Ascending aorta (tissue), 2 donors: ENCODE measurements at places on chromosomes 12 and 14. TPM values are rescaled to one million over a fixed set of nuclear protein-coding genes. Genes with fewer than 3 reads are reported as not detected.

Gene MANSC1
- total RNA-seq, result 72.1 TPM

Gene NELL2
- total RNA-seq, result not detected

Gene ENDOU
- not detected for total RNA-seq

Gene CLEC4D
- not detected for total RNA-seq

- no peaks in the 10 kb centered on the region for H3K4me1 ChIP-seq
- no peaks in the 10 kb centered on the region for H3K27me3 ChIP-seq
- H3K36me3 ChIP-seq, result no peaks in the 10 kb centered on the region
- DNase-seq, result no peak
- no peak overlapping the region for H3K27ac ChIP-seq
- no peak overlapping the region for H3K4me3 ChIP-seq
Measured at GRCh38 chr14:71682337-71682736, 249.9 kb upstream of the RGS6 start.

DNA sequence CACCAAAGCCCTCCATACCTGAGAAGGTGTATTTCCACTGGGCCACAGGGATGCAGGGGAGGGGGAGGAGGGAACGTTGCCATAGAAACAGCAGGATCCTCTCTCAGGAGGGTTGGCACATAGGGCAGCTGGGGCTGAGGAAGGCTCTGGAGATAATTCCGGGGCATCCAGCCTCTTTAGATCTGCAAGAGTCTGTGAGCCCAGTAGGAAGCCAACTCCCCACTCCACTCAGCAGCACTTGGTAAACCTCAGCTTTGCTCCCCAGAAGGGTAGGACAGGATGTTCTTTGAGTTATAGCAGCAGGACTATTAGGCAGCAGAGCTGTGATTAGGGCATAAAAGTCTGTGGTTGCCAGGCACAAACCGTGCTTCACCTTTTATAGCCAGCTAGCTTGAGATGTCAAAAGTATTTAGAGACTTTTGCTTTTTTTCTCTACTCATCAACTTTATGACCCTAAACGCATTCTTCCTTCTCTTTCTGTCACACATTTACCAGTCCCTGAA lies 7.8 kb upstream of the PLEKHG3 start:
- H3K4me1 ChIP-seq, result no peaks in the 10 kb centered on the region
- H3K36me3 ChIP-seq, result no peaks in the 10 kb centered on the region
- no peak for DNase-seq
- no peak overlapping the region for H3K27ac ChIP-seq

DNA sequence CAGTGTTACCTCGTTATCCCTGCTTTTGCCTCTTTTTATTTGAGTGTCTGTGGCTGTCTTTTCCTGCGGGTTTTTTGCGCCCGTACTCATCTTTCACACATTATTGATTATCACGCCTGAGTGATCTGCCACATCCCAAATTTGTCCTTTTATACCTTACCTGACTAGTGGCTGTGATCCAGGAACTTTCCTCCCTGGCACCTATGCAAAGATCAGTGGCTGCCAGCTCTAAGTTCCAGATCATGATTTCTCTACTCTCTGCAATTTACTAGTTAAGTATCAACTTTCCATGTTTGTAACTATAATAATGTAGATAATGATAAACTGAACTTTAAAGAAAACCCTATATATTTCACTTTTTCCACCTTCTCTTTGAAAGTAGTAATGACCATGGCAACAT lies 36.9 kb downstream of the PLEKHA5 start:
- H3K27me3 ChIP-seq, result no peaks in the 10 kb centered on the region
- no peak for DNase-seq
- H3K36me3 ChIP-seq, result no peaks in the 10 kb centered on the region
- H3K4me1 ChIP-seq, result no peaks in the 10 kb centered on the region
- H3K27ac ChIP-seq, result no peak overlapping the region
- no peak overlapping the region for H3K4me3 ChIP-seq

DNA sequence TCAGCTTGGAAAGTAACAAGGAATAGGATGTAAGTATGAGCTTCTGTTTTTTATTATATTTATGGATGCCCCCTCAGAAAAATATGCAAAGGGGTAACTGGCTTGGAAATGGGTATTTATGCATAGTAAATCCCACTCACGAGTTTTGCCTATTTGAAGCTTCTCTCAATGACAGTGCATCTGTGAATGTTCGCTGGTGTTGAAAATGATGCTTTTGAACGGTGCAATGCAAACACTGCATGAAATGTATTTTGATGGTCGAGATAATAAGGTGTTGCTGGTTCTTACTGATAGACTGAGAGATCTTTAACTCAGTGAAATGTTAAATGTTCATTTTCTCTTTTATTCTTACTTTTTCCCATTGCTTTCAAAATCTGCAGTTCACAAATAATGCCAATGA lies 36.0 kb upstream of the PSEN1 start:
- H3K4me3 ChIP-seq, result no peak overlapping the region
- H3K4me1 ChIP-seq, result no peaks in the 10 kb centered on the region
- no peak overlapping the region for H3K27ac ChIP-seq
- no peak for DNase-seq
- peaks cover 61% of the 10 kb centered on the region for H3K36me3 ChIP-seq

- H3K4me3 ChIP-seq, result no peak overlapping the region
- H3K4me1 ChIP-seq, result no peaks in the 10 kb centered on the region
- H3K36me3 ChIP-seq, result no peaks in the 10 kb centered on the region
- no peaks in the 10 kb centered on the region for H3K27me3 ChIP-seq
- no peak for DNase-seq
- no peak overlapping the region for H3K27ac ChIP-seq
Measured at GRCh38 chr12:66453844-66454243, 151.6 kb downstream of the HELB start.

DNA sequence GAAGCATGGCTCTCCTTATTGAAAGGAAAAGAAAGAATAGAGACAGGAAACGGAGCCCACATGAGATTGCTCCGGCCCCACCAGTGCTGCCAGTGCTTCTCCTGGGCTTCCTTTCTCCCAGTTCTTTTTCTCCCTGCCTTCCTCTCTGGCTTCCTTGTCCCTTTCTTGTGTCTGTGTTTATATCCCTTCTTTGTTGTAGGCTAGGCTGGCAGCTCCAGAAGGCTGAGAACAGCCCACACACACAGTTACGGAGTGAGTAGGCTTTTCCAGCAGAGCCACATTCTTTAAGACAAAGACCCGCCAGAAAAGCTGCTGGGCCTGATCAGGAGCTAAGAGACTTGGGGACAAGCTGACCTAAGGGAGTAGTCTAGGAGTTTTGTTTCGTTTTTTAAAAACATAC lies 13.0 kb downstream of the CIPC start:
- peak overlapping the region; percentile 30 for H3K4me3 ChIP-seq
- peaks cover 46% of the 10 kb centered on the region for H3K36me3 ChIP-seq
- peaks cover 3% of the 10 kb centered on the region for H3K4me1 ChIP-seq

DNA sequence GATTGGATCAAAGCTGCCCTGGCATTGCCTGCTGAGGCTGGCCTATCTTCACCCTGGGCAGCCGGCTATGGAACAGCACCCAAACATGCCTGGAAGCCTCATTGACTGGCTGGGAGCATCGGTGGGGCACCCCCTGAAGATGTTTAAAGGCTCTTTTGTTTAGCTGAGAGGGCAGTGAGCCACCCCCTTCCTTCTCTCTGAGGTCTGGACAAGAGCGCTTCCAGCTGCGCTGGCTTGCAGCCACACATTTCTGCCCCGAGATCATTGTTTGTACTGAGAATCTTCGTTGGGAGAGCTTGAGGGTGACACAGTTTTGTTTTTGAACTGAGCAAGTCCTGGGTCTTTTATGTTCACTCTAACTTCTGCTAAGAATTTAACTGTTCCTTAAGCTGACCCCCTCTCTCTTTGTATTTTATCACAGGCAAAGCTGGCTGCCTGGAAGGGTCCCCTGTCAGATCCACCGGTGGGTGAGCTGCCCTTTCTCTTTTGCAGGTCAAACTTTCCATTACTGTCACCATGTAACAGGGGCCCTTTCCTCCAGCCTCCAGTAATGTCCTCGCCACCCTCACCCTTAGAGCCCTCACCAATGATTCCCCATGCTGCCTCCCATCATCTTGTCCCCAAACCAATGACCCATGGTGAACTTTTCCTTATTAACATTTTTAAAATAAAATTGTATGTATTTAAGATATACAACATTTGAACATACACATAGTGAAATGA lies 212.2 kb downstream of the KIF26A start:
- H3K27me3 ChIP-seq, result no peaks in the 10 kb centered on the region
- H3K4me3 ChIP-seq, result no peak overlapping the region
- H3K4me1 ChIP-seq, result no peaks in the 10 kb centered on the region
- H3K27ac ChIP-seq, result no peak overlapping the region
- DNase-seq, result peak; percentile 40

DNA sequence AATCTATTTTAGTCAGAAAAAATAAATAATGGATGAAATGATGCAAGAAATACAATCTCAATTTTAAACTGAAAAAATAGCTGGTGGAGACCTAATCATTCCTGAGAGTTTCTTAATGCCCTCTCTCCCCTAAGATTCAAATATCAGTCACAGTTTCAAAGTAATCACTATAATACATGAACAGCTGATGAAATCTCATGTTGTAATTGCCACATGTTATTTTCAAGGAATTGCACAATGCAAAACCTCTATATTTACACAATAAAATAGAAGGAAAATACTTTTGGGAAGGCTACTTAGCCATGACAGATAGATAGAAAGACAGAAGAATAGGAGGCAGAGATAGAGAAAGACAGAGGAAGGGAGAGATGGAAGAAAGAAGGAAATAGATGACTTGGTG lies 18.2 kb downstream of the IFNG-AS1 start:
- H3K27me3 ChIP-seq, result no peaks in the 10 kb centered on the region
- no peak overlapping the region for H3K27ac ChIP-seq
- no peak overlapping the region for H3K4me3 ChIP-seq
- no peak for DNase-seq
